ENCODE measurements at places on chromosomes 7 and 10.

GRCh38 chr10:7272008-7272407 is 138.8 kb downstream of the SFMBT2 start:
- no peak for DNase-seq

DNA sequence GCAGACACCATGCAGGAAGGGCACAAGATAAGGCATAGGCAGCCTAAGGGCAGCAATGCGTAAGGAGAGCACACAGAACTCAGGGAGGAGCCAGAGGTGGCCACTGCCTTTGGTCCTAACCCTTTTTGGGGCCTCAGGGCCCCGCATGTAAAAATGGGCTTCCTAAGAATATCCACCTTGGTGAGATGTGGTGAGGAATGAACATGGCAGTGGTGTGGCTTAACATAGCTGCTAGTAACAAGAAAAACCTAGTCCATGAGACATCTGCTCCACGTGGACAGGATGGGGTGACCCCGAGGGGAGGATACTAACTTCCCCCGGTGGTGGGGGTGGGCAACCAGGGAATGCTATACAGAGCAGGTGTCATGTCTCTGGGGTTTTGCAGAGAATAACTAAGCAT is 18.0 kb downstream of the MAT1A start:
- no peak for DNase-seq

DNA sequence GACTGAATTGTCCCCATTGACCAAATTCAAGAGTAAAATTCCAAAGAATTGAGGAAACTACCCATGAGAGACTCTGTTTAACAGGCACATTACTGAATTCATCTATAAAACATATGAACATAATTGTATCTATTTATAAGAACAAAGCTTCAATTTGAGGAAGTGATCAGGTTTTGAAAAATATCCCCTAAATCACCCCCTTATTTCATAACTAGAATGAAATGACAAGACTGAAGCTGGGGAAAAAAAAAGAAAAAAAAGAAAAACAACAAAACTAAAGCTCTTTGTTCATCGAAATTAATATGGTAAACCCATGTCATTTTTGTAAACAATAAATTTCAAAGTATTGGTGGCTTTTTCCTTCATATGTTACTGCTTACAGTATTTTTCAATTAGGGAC is 184.9 kb upstream of the SEMA3A start:
- no peak for DNase-seq

DNA sequence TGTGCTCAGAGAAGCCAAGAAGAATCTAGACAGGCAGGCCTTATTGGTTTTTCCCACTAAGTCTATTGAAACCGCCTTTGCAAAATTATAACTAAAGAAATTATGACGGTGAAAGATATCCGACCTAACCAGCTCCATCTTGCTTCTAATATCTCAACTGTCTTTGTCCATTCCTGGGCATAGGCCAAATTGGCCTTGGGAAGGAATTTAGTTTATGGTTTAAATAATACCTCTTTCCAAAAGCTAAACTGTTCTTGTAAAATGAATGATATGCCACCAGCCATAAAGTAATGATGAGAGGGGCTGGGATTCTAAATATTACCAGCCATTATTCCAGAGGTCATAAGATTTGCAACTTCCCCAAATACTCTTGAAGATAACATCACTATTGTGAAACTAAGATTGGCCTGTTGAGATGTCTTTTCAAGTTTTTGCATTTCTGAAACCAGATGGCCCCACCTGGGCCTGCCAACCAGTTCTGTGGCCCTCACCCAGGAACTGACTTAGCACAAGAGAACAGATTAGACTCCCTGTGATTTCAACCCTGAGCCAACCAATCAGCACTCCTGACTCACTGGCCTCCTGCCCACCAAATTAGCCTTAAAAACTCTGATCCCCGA is 41.2 kb upstream of the SLC35G1 start:
- DNase-seq: no peak

- no peak for DNase-seq
Measured at GRCh38 chr7:155220903-155221302, 76.8 kb upstream of the INSIG1 start.

- no peak for DNase-seq
Measured at GRCh38 chr7:14717169-14717568, 185.4 kb downstream of the DGKB start.

DNA sequence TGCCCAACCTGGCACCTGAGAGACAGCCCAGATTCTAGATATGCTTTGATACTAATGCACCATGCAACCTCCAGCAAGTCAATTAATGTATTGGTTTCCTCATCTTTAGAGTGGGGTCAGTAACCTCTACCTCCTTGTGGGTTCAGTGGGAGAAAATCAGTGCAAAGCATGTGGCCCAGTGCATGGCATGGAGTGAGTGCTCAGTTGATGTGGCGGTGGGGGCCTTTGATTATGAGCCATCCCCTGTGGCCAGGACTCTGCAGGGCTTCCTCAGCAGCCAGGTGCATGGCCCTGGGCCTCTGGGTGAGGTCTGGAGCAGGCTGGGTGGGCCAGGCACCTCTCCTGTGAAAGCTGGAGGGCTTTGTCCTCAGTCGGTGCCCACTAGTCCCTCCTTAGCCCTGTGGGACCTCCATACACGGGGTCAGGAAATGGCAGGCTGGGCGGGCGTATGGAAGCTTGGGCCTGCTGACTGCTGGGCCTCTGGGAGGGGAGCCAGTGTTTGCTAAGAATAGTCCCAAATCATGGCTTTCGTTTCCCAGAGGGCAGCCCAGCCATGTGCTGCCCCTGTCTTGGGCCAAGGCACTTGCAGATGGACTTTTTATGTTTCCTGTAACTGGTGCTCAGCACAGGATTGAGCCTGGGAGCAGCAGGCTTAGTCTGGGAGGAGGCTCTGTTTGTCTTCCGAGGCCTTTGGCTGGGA is 3.4 kb downstream of the PALD1 start:
- no peak for DNase-seq

GRCh38 chr7:50121286-50121685 is 28.2 kb upstream of the ZPBP start:
- DNase-seq: no peak

GRCh38 chr7:77328669-77329068 is 87.5 kb downstream of the GSAP start:
- DNase-seq: no peak

DNA sequence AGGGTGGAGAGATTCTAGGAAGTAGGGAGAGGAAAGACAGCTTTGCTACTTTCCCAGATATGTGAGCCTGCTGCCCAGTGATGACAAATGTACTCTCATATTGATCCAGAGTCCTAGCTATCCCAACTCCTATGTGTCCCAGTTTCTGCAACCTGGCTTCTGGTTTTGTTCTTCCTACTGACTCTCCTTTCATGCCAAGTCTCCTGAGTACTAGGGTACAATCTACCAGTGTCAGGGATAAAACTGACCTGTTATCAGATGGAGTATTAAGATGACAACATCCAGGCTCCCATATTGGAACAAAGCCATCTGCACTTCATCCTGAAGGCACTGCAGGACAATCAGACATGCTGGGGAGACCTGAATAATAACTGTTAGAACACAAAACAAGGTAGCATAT is 233.7 kb upstream of the PHYHIPL start:
- no peak for DNase-seq

GRCh38 chr10:97831259-97831658 is 18.4 kb upstream of the GOLGA7B start:
- no peak for DNase-seq

DNA sequence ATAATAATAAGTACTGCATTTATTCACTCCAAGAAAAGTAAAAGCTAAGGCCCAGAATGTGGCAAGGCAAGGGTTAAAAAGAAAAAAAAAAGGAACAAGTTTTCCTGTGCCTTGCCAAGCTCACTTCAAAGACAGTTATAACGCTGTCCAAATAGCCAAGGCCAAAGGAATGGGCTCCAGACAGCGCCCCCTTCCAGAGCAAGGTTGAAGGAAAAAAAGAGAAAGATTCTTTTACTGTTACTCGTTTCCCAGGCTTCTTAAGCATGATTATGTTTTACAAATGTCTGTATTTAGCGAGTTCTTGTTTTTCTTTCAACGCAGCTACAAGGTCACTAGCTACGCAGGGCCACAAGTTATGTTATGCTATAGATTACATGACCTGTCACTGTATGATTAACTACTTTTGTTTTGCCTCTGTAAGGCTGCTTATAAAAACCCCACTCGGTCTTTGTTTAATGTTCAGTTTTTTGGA is 9.1 kb upstream of the EIF4H start:
- no peak for DNase-seq

DNA sequence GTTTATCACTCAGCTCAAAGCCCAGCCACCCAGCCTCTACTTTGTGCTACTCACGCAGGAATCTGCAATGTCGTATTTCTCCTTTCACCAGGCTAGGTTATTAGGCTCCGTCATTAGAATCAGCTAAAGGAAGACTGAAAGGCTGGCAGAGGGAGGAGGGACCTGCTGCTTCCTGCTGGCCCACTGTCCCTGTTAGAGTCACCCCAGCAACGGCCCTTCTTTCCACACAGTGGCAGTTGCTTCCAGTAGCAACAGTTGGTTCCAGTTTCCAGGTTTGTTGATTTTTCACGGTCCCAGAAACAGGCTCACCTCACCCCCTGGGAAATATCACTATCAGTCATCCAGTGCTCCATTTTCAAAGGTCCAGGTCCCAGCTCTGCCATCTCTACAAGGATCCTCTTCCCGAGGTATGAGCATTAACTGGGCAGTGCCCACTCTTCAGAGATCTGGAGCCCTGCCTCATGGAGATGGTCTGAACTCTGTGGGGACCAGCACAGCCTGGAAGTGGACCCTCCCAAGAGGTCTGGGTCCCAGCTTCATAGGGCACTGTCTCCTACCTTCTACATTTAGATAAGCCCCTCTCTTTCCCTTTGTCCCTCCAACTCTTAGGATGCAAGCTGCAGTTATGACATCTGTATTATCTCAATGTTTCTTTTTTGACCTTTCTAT is 15.9 kb downstream of the ODAD2 start:
- DNase-seq: no peak

DNA sequence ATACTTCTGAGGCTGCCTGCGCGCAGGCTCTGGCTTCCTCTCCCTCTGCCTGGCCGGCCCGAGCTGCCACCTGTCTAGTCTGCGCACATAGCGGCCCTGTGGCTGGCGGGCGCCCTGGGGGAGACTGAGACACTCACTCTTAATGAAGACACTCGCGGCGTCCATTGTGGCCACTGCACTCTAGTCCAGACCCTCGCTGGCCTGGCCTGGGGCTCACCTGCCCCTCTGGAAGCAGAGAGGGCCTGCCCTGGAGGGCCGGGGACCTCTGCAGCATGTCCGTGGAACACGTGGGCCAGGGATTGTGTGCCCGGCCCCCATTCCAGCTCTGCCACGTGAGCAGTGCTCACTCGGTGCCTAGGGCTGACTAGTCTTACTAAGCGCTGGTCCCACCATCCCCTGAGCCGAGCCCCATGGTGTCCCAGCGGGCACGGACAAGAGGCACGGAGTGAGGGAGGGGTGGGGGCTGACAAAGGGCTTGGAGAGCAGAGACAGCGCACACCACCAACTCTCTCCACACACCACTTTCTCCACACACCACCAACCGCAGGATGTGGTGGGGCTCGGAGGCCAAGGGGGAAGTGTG is 149.3 kb downstream of the ELFN1 start:
- peak; percentile 49 for DNase-seq

- no peak for DNase-seq
Measured at GRCh38 chr7:154684666-154685563, 318.0 kb downstream of the PAXIP1 start.

GRCh38 chr10:118076705-118077104 is 30.0 kb upstream of the RAB11FIP2 start:
- no peak for DNase-seq

DNA sequence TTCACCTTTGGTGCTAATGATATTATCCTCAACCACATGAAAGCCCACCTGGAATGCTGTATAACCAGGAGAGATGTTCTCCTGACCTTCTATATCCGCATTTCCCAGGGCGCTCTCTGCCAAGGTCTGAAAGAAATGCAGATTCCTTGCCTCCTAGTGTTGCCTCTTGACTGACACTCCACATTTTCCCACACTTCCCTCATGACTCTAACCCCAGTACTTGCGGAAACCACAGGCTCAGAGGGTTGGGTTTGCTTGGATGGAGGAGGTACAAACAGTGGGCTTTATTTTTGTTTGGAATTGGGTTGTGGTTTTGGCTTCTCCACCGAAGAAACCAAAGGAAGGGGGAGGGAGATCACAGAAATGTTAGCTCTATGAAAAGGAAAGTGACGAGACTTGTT is 222.9 kb upstream of the CELF2 start:
- DNase-seq: no peak

DNA sequence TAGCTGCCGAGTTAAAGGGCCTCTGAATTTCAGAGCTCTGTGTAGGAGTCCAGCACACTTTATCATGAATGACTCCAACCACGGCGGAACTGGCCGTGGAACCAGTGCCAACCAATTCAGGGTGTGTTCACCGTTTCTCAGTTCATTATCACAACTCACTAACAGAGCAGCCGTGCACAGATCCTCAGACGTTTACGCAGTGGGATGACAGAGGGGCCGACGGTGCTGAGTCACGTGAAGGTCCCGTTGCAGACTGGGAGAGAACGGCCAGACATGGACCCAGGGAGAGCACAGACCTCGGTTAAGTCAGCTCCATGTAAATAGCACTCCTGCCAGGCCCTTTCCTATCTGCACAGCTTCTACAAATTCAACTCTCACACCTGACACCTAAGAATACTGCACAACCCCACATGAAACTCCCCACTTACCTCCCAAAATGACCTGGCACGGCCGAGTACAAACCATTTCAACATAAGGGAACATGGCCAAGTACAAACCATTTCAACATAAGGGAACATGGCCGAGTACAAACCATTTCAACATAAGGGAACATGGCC is 95.5 kb downstream of the DIP2C start:
- no peak for DNase-seq

DNA sequence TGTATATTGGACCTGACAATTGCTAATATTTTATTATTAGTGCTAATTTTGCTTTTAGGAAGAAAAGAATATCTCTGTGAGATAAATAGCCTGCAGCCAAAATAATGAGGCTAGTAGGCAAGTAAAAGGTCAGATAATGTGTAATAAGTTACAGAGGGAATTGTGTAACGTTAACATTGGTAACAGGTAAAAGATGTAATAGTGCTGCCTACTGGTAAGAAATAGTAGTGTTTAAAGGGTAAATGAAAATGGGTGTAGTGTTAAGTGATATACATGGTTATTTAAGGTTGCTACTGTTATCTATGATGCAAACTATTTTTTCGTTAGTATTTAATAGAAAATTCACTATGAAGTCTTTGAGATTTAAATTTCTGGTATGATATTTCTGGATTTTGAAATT is 9.2 kb upstream of the FOXP2 start:
- DNase-seq: no peak

DNA sequence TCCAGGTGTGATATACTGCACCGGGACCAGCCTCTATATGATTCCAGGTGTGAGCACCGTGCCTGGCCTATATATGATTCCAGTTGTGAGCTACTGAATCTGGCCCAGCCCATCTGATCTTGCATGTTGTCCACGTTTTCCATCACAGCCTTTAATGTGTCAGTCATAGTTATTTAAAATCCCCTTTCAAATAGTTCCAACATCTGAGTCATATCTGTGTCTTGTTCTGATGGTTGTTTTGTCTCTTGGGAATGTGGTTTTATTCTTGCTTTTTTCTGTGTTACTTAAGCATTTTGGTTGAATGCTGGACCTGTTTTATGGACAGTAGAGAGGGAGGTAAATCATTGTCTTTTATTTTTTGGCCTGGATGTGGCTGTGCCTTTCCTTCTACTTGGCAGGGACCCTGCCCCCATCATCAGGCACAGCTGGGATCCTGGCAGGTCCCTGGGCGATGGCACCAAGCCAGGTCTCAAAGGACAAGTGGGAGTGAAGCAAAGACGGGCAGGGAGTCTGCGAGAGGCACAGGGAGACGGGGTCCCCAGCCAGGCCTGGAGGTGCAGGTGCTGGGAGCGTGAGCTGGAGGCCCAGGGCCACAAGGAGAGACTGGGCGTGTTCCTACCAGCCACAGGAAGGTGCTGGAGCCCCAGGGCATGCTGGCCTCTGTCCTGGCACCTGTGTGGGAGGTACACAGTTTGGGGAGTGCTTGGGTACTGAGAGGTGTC is 94.7 kb downstream of the DYNC2I1 start:
- DNase-seq: no peak
